NCI-H187 (cell line): ENCODE measurements at places on chromosomes 11 and 22.

GRCh38 chr22:37230673-37231405, 13.2 kb downstream of the RAC2 start:
- DNase-seq, result no peak

GRCh38 chr11:125262830-125263218, 98.3 kb downstream of the PKNOX2 start:
- DNase-seq, result no peak

DNA sequence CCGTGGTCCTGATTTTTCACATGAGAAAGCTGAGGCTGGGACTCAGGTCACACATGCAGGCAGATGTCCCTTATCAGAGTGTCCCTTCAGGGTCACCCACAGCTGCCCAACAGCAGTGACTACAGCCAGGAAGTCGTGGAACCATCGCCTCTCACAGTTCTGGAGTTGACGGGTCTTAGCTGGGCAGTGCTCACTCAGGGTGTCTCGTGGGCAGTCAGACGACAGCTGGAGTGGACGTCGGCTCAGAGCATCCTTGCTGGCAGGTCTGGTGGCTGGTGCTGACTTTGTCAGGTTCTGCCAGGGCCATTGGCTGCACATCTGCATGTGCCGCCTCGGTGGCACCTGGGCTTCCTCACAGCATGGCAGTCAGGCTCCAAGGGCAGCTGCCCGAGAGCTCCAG, 35.6 kb upstream of the TH start:
- no peak for DNase-seq

DNA sequence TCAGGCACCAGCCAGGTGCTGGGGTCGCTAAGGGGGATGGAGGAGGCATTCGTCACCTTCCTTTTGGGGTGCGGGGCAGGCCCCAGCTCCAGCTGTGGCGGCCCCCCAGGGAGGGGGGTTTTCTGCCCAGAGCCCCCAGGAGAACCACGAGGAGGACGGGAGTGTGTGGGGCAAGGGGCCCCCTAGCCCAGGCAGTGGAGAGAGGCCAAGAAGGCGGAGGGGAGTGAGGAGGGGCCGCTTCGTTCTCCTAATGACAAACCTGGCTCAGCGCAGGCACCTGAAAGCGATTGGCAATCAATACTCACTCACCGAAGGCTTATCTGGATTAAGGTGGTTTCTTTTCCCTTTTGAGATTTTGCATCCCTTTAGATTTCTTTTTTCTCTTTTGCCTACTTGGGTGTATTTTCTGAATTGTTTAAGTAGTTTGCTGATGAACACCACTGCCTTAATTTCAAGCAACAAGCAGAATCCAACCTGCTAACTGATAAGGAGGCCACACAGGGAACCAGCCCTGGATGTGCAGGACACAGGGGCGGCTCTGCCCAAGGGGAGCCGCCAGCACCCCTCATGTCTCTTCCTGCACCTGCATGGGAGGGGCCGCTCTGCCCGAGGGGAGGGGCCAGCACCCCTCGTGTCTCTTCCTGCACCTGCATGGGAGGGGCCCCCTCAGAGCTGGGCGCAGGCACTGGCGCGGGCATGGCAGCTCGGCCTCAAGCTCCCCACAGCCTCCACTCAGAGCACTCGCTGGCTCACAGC, 122.3 kb downstream of the BRD1 start:
- DNase-seq, result no peak

DNA sequence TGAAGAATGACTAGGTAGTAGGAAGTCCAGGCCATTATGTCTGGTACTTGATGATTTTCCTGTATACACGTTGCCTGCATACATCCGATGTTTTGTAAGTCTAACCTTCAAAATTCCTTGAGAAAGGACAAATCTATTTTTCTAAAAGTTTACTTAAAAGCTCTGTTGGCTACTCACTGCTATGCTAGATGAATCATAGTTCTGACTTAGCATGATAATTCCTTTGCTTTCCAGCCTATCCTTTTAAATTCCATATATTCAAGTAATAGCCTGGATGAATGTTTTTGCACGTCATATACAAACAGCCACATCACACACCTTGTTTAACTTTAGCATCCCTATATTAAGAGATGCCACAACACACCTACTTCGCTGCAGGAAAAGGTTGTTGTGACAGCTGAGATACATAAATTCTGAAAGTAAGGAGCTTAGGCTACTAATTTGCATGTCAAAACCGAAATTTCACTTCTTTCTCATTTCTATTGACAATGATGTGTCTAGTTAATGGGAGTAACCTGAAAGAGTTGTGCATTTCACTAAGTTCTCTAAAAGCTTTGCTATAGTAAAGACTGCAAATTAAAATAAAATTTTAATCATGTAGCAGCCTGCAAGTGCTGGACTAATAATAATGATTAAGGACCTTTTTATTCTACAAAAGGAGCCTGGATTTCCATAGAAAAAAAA, 1116.4 kb downstream of the JRKL start:
- no peak for DNase-seq

DNA sequence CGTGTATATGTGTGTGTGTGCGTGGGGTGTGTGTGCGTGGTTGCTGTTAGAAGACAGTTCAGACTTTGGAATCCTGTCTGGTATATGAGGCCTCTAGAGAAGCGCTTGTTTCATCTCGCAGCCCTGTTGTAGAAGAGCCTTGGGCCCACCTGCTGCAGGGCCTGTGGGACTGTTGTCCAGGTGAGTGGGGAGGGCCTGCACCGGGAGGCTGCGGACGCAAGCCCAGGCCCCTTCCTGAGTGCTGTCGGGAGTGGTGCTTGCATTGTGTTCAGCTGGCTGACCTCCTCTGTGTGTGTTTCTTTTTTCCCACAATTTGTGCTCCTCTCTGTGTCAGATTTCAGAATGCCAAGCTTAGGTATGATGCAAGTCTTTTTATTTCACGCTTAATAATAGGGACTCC, 128.4 kb downstream of the TBC1D22A start:
- DNase-seq, result no peak

GRCh38 chr11:69862331-69862771, 43.1 kb upstream of the FGF3 start:
- no peak for DNase-seq

DNA sequence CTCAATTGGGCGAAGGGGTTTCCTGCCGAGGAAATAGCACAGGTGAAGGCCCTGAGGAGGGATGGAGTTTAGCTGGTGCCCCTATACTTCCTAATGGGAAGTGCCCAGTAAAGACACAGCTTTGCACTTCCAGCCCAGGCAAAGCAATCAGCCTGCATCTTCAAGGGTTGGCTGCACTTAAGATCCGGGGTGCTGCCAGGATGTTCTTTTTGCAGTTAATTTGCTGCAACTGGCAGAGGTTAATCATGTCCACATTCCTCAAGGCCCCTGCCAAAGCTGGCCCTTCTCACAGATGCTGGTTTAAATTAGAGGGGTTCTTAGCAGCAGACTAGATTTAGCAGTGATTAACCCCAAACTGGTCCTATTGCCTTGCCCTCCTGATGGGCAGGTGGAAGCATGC, 137.7 kb upstream of the NAV2 start:
- no peak for DNase-seq
